Mononuclear cell (primary cell): ENCODE measurements at places on chromosomes 7 and 10. TPM values are rescaled to one million over a fixed set of nuclear protein-coding genes. Genes with fewer than 3 reads are reported as not detected.

UNCX gene
- total RNA-seq = not detected

MARVELD1 gene
- 5.5 TPM for total RNA-seq

SORBS1 gene
- total RNA-seq = 5.2 TPM

ADCY1 gene
- total RNA-seq = under 0.01 TPM

SPDYE2 gene
- 0.21 TPM for total RNA-seq

A1CF gene
- under 0.01 TPM for total RNA-seq

IGFBP3 gene
- total RNA-seq = 6.7 TPM

ARHGAP22 gene
- 1.2 TPM for total RNA-seq

CCL26 gene
- not detected for total RNA-seq

GRM3 gene
- not detected for total RNA-seq

CUBN gene
- 6.8 TPM for total RNA-seq

COL1A2 gene
- 0.52 TPM for total RNA-seq

MASTL gene
- total RNA-seq = 26.8 TPM

ATOH7 gene
- not detected for total RNA-seq

SDK1 gene
- 0.31 TPM for total RNA-seq

LOXL4 gene
- total RNA-seq = 0.10 TPM

UFSP1 gene
- total RNA-seq = 1.5 TPM

TAS2R16 gene
- total RNA-seq = not detected

GDF10 gene
- not detected for total RNA-seq

LEP gene
- not detected for total RNA-seq

P4HA1 gene
- 26.6 TPM for total RNA-seq

CPA4 gene
- 0.21 TPM for total RNA-seq

INMT gene
- 0.52 TPM for total RNA-seq

TMEM130 gene
- 0.21 TPM for total RNA-seq

PON1 gene
- total RNA-seq = not detected

KLF14 gene
- under 0.01 TPM for total RNA-seq

CHAT gene
- total RNA-seq = not detected

TECPR1 gene
- 29.8 TPM for total RNA-seq

ZNF138 gene
- total RNA-seq = 9.3 TPM

VSTM2A gene
- not detected for total RNA-seq

PLXDC2 gene
- total RNA-seq = 46.2 TPM

MIOS gene
- total RNA-seq = 78.3 TPM

TEX36 gene
- not detected for total RNA-seq

SPDYE3 gene
- under 0.01 TPM for total RNA-seq

RBP3 gene
- not detected for total RNA-seq

SLC26A5 gene
- not detected for total RNA-seq

ANKRD22 gene
- 0.31 TPM for total RNA-seq

PVRIG gene
- total RNA-seq = 13.9 TPM

NKX2-3 gene
- total RNA-seq = not detected

APBB1IP gene
- total RNA-seq = 38.0 TPM

IRF5 gene
- total RNA-seq = 26.7 TPM

TAS2R3 gene
- total RNA-seq = 0.73 TPM

GIMAP2 gene
- total RNA-seq = 159 TPM
